ENCODE measurements at places on chromosomes 16 and 17.

- DNase-seq = no peak
Observed at GRCh38 chr17:50779747-50780353, 12.5 kb upstream of the ANKRD40CL start.

- DNase-seq = no peak
Observed at GRCh38 chr16:17251496-17251895, 219.3 kb downstream of the XYLT1 start.

GRCh38 chr16:85906349-85906748, 7.4 kb downstream of the IRF8 start:
- DNase-seq = peak; percentile 8

DNA sequence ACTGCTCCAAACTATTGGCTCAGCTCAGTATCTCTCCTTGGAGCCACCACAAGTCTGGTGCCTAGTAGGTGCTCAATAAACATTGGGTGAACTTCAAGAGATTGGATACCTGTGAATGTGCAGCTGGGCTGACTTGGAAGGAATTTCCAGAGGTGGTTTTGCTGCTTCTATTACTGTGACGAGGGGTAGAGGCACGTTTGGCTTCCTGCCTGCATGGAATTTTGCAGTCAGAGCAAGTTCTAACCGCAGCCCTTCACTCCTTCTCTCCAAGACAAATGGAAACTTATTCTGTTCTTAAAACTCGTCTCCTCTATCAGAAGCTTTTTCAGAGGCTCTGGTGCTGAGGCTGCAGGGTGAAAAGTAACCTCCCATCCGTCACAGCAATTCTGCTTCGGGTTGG, 342.5 kb downstream of the CPPED1 start:
- DNase-seq = peak; percentile 60

DNA sequence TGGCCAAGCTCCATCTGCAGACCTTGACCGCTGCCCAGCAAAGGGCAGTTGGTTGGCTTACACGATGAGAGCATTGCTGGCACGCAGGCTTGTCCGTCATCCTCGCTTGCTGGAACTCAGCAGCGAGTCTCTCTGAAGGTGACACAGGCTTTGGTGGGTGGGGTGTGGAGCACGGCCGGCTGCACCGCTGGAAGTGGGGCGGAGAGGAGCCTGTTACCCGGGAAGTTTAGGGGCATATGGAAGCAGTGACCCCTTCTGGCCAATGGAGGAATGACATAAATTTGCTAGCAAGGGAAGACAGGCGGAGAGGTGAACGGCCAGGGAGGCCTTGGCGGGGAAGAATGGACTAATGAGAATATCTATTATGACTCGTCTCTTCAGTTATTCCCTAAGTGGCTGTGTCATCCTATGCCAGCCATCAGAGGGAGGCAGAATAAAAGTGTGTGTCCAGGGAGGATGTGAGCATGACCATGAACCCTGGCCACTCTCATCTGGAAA, 65.9 kb upstream of the SDK2 start:
- peak; percentile 64 for DNase-seq

DNA sequence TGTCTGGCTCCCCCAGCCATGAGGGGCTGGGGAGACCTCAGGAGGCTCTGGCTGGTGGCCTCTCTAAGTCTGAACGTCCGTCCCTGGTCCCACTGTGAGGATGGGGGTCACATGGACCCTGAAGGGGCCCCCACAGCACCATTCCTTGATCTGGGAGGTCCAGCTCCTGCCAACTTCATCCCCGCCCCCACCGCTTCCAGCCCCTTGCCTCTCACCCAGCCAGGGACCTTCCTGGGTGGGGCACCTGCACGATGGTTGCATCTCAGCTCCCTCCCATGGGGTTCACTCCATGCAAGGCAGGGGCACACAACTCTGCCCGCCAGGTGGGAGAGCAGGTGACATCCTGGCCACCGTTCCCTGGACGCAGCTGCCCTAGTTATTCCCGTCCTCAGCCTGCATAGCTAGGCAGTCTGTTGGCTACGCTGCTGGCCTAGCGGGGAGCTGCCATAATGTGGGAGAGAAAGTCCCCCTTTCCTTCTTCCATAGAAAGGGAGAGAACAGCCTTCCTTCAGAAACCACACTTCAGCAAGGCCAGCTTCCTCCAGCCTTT, 217.9 kb upstream of the RPL38 start:
- DNase-seq = no peak

GRCh38 chr17:77460514-77461046, 319.8 kb downstream of the SEC14L1 start:
- no peak for DNase-seq

- DNase-seq = no peak
Observed at GRCh38 chr16:12515346-12515745, 288.3 kb downstream of the CPPED1 start.

DNA sequence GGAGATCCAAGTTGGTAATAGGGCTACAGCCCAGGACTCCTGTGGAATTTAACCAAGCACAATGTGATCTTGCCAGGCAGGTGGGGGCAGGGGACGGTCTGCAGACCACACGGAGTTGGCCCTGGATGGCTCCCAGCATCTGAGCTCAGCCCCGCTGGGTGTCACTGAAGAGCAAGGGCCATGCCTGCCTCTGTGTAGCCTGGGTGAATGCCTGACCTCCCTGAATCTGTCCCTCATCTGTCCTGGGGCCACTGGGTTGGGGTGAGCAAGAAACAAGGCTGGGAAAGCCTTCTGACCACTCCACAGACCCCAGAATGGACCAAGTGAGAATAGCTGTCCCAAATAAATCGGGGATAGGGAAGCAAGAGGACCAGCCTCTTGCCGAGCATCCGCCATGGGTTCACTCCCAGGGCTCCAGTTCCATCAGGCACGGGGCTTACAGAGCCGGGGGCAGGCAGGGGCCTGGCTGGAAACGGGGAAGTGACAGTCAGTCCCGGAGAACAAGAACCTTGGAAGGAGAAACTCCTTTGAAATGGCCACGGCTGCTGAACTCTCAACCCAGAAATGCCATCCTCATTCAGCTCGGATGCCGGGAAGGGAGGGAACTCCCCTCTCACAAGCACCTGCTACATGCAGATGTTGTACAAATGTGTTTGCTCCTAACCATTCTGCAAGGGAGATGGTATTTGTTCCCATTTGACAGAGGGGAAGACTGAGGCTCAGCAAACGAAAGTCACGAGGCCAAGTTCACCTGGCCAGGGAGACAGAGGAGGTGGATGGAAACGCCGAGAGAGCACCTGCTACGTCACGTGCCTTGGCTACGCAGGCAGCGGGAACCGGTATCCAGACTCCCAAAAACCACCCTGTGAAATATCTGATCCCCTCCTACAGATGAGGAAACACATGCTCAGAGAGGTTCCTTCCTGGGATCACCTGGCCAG, 50.0 kb downstream of the RMI2 start:
- no peak for DNase-seq

- no peak for DNase-seq
Observed at GRCh38 chr17:61926826-61927207, 965 bp downstream of the INTS2 start.
